ENCODE measurements at places on chromosomes 3 and 15.

DNA sequence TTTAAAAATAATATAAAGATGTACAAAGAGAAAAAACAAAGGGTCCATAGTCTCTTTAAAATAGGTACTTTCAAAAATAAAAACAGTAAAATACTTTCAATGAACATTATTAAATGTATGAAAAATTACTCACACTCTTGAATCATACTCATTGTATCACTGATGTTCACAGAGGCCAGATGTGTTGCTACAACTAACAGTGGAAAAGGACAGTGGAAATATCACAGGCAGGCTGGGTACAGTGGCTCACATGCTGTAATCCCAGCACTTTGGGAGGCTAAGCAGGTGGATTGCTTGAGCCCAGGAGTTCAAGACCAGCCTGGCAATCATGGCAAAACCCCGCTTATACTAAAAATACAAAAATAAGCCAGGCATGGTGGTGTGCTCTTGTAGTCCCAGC, 26.8 kb downstream of the NPHP3 start:
- no peak for DNase-seq

- DNase-seq = no peak
Observed at GRCh38 chr3:174398761-174399160, 460.4 kb upstream of the NAALADL2 start.

GRCh38 chr15:25385986-25386385, 52.8 kb downstream of the UBE3A start:
- DNase-seq = no peak

- no peak for DNase-seq
Observed at GRCh38 chr15:57218826-57219576, 157.3 kb upstream of the CGNL1 start.

Data from stimulated activated CD4-positive, alpha-beta T cell treated with anti-CD3 and anti-CD28 coated beads, Interleukin-4, amount 100 ng/mL, for 4 hours (primary cell).